ENCODE measurements at places on chromosomes 16 and 17.

DNA sequence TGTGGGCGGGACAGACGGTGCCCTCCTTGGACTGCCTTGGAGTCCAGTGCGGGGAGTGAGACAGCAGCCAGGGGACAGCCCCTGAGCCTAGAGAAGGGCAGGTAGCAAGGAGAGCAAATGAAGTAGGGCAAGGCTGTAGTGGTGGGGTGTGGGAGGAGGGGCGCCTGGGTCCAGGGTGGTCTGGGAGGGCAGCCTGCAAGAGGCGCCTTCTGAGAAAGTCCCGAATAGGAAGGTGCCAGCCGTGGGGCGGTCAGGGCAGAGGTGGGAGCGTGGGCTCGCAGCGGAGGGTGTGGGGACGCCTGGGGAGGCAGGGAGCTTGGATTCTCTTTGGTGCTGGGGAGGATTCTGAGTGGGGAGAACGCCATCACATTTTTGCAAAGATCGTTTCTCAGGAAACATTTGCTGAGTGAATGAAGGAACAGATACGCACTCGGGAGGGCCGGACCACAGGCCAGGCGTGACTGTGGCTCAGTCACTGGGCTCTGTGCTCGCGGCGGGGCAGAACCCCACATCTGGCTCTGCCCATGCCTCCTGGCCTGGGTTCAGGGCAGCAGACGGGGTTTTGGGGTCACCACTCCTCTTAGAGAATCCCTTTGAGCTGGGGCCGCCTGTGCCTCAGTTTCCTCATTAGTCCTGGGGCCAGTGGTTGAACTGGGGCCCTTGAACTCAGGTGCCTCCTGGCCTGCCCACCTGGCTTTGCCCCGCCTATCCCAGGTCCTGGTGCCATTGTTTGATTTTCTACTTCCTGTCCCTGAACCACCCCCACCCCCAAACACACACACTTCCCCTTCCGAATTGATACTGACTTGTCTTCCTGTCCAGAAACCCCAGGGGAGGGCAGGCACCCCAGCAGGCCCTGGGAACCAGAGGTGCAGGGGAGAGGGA lies 4.2 kb downstream of the SNN start:
- DNase-seq, result no peak

GRCh38 chr16:53372992-53373871 lies 61.0 kb upstream of the RBL2 start:
- no peak for DNase-seq

DNA sequence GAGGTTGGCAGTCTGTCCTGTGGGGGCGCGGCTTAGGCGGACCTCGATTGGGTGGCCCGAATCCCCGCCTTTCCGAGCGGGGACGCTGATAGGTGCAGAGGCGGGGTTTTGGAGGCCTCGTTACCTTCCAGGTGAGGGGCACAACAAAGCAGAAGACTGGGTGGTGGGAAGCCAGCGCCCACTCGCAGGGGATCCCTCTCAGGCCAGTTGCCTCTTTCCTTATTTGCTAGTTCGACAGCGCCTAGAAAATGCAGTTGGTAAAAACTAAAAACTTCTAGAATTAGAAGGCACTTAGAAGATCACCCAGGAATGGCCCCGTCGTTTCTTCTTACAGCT lies 730 bp downstream of the KAT7 start:
- DNase-seq, result no peak

- no peak for DNase-seq
Measured at GRCh38 chr16:84885342-84885910, 65.6 kb downstream of the CRISPLD2 start.

DNA sequence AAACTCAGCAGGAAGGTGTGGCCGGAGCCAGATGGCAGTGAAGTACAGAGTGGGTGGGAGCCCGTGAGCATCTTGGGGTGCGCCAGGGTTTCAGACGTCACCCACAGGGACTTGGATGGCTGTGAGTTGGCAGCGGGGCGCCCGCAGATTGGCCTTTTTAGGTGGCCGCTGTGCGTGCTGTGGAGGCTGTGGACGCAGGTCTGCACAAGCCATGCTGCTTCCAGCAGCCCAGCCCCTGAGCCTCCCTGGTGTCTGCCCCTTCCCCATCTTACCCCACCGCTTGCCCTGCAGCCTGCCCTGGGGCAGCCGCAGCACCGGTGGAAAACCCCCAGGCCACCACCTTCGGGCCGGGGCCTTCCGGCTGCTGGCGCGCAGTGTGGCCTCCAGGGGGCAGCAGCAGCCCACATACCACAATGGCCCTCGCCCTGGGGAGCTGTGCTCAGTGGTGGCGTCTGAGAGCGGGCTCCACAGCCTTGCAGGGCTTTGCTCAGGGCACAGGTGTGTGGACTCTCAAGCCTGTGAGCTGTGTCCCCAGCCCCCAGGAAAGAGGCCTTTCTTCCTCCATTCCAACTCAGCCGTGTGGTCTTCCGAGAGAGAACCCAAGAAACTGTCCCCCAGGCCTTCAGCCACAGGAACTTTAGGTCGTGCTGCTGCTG lies 11.8 kb downstream of the ENDOV start:
- DNase-seq, result no peak

GRCh38 chr17:56912105-56912999 lies 1.5 kb downstream of the TRIM25 start:
- no peak for DNase-seq

DNA sequence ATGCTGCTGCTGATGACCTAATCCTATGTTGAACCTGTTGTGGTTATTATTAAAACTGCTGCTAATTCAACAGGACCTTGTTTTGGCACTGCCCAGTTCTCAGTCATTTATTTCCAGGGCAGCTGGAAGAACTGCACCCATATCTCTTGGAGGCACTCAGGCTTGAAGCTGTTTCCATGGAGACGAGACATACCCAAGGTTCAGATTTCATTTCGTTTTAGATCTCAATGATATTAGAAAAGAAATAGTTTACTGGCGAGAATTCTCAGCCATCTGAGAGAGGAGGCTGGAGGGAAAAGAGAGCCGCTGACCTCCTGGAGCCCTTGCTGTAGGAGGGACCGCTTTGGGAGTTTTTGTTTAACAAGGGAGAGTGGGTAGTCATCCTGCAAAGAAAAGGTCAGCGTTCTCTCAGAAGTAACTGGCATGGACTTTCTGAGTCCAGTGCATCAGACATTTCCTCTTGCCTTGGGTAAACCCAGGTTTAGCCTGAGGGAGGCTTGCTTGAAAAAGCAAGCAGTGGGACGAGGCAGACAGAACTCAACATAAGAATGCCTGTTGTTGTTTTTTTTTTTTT lies 75.4 kb downstream of the YPEL2 start:
- DNase-seq, result no peak

DNA sequence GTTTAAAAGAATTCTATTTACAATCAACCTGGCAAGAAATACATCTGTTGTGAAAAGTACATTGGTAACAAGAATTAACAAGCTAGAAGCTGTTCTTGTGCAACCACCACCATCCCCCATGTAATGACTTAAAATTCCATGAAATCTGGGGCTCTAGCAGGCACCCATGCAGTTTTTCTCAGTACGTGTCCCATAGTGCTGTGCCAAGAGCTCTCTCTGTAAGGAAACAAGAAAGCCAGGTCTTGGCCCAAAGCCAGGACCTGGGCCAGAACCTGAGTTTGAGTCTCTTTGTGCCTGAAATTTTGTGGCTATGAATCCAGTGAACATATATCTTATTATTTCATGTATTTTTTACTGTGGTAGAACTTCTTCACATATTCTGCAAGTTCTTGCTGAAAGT lies 46.6 kb downstream of the NUP93 start:
- peak; percentile 40 for DNase-seq

DNA sequence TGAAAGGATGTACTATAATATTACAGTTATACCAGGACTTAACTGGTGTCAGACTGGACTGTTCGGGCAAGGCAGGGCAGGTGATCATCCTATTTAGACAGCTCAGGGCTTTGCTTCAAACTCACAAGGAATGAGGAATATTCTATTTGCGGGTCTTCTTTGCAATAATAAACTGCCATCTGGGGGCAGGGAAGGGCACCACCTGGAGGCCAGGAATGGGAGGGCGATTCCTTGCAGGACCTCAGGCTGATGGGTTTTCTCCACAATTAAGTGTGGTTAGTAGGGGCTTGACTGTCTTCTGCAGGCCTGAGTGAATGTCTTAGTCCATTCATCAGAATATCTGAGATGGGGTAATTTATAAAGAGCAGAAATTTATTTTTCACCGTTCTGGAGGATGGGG lies 424.1 kb downstream of the CA10 start:
- DNase-seq, result no peak

- DNase-seq, result no peak
Measured at GRCh38 chr17:2058586-2059546, 4.0 kb downstream of the HIC1 start.

DNA sequence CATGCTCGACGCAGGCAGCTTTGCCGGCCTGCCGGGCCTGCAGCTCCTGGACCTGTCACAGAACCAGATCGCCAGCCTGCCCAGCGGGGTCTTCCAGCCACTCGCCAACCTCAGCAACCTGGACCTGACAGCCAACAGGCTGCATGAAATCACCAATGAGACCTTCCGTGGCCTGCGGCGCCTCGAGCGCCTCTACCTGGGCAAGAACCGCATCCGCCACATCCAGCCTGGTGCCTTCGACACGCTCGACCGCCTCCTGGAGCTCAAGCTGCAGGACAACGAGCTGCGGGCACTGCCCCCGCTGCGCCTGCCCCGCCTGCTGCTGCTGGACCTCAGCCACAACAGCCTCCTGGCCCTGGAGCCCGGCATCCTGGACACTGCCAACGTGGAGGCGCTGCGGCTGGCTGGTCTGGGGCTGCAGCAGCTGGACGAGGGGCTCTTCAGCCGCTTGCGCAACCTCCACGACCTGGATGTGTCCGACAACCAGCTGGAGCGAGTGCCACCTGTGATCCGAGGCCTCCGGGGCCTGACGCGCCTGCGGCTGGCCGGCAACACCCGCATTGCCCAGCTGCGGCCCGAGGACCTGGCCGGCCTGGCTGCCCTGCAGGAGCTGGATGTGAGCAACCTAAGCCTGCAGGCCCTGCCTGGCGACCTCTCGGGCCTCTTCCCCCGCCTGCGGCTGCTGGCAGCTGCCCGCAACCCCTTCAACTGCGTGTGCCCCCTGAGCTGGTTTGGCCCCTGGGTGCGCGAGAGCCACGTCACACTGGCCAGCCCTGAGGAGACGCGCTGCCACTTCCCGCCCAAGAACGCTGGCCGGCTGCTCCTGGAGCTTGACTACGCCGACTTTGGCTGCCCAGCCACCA lies 9.7 kb downstream of the VASN start:
- DNase-seq, result no peak

DNA sequence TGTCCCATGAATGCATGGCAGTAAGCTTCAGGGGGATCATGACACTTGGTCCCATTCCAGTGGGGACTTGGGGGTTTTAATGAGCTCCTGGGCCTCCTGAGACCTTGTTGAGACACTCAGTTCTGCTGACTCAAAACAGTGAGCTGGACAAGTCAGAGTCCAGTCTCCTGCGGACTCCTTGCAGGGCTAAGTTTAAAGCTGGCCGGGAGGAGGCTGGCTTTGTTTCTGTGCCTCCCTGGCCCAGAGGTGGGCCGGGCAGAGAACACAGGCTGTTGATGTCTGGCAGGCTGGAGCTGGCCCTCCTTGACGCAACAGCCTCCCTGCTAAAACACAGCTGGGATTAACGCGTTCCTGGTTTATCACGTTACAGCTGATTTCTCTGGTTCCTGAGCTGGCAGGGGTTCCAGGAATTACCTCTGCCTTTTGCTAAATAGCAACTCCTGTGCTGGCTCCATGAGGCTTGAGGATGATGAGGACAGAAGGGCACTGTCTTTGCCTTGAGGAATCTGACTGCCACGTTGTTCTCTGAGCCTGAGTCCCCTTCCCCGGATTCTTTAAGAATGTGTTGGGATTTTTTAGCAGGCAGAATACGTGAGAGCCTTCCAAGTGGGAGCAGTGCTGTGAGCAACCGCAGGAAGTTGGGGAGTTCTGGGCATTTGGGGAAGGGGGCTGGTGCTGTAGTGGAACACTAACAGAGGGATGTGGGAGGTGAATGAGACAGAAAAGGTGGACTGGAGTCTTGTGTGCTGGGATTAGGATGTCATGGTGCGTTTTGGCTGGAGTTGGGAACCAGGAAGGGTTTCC lies 2.0 kb downstream of the GPT2 start:
- DNase-seq, result no peak

GRCh38 chr17:82334204-82334621 lies 647 bp upstream of the SECTM1 start:
- DNase-seq, result no peak

- no peak for DNase-seq
Measured at GRCh38 chr17:28346746-28347246, 10.5 kb downstream of the POLDIP2 start.

GRCh38 chr16:2819179-2819938 lies 2.3 kb downstream of the PRSS21 start:
- no peak for DNase-seq

DNA sequence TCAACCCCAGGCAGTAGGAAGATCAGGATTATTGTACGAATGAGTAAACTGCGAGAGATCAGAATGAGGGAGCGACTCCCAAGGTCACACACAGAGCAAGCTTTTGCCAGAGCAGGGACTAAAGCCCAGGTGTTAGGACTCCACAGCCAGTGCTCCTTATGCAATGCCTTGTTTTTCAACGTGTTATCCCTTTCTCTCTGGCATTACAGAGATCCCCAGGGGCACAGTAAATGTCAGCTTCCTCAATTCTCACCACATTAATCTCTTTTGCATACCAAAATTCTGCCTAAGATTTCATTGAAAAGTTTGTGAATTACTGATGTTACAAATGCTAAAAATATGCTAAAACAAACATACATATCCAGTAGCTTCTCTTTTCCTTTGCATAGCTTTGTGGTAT lies 68.1 kb upstream of the CES5A start:
- DNase-seq, result no peak

GRCh38 chr16:82954224-82954929 lies 327.6 kb downstream of the CDH13 start:
- DNase-seq, result peak; percentile 42

- DNase-seq, result no peak
Measured at GRCh38 chr16:48136547-48137360, 19.0 kb downstream of the ABCC12 start.

GRCh38 chr17:74130841-74131240 lies 72.6 kb upstream of the RPL38 start:
- no peak for DNase-seq

DNA sequence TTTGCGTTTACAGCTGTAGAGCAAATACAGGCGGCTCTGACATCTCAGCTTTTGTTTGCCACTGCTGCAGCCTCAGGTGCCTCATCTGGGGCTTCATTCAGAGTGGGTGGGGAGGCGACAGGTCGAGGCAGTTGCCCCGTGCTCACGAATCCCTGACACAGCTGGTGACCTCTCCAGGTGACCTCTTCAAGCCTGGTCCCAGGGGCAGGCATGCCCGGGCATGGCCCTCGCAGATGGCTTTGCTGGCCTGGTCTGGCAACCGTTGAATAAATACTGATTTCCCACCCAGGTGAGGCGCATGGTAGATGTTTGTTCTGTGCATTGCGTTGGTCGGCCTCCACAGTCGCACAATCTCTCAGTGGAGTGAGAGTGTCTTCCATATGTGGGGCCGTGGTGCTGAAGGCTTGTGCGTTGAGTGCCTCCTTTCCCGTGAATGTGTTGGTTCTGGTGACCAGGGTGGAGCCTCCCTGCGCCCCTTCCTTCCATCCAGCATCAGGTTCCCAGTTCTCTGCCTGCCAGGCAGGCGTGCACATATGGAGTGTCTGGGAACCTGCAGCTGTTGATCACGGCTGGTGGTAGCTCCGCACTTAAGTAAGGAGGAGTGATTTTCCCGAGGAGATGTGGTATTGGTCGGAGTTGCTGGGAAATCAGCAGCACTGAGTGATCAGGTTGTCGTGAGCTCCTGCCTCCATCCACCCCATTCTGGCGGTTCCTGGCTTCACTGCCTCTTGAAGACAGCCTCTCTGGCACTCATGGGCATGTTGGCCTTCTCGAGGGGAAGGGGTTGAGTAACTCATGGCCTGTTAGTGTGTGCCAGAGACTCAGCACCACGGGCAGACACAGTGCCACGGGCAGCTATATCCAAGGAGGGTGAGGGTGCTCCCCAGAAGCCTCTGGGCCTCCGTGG lies 149.7 kb downstream of the RPTOR start:
- DNase-seq, result no peak

- no peak for DNase-seq
Measured at GRCh38 chr17:71430281-71430680, 690.5 kb upstream of the SOX9 start.

Measured in AG09309 (cell line).